SJSA1 (cell line): ENCODE measurements at places on chromosomes 7 and 10. TPM values are rescaled to one million over a fixed set of nuclear protein-coding genes. Genes with fewer than 3 reads are reported as not detected.

Gene ZNF789
- total RNA-seq, result 3.1 and 11.4 TPM in 2 replicates

Gene CTAGE15
- 0.13 and 0.22 TPM in 2 replicates for total RNA-seq

Gene RET
- total RNA-seq, result not detected in 2 replicates

- H3K27me3 ChIP-seq, result no peaks in the 10 kb centered on the region
- H3K4me3 ChIP-seq, result no peak overlapping the region
- no peak for DNase-seq
- H3K4me1 ChIP-seq, result peaks cover 50% of the 10 kb centered on the region
- no peak overlapping the region for H3K27ac ChIP-seq
Observed at GRCh38 chr10:72257051-72257892, 16.5 kb upstream of the DDIT4 start.

DNA sequence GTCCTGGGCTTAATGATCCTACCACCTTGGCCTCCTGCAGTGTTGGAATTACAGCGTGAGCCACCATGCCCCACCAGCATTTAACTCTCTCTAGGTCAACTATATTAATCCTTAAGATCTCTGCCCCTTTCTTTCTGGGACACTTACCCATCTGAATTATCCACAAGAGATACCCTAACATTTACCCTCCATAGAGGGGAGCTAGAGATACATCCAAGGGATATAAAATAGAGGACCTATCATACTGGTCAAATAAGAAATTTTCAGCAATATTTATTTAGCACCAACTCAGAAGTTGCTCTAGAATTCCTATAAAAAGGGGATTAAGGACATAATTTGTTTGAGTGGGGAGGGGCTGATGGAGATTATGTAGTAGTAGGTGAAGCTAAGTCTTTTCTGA lies 96.5 kb downstream of the OTUD1 start:
- no peaks in the 10 kb centered on the region for H3K27me3 ChIP-seq
- no peak overlapping the region for H3K4me3 ChIP-seq
- no peak for DNase-seq

DNA sequence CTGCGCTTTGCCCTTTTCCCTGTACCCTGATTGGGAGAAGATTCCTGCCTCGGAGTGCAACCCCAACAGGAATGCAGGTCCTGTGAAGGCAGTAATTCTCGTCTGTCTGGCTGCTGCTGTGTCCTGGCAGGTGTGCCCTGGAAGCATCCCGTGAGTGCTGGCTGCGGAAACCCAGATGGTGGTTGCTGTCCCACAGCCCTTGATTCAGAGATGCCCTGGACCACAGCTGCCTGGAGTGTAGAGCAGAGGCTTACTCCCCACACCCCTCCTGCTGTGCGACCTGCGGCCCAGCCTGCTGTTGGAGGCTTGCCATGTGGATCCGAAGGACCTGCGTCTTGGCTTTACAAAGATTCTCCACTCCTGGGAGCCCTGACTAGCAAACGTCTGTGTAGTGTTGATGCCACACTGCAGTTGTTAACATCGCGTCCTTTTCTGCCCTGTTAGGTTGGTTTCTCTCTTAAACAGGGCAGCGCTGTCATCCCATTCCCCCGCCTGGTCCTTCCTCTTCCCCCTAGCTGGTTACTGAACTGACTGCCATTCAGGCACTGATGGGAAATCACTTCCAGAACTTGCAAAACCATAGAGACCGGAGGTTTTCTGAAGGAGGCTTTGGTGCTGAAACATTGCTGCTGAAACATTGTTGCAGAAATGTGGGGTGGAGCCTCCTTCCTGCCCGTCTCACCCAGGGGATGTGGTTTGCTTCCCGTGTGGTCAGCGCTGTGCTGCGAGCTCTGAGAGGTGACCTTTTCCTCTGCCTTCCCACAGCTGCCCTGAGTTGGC lies 53.3 kb downstream of the DNAJB6 start:
- peaks cover 65% of the 10 kb centered on the region for H3K36me3 ChIP-seq
- H3K27ac ChIP-seq, result no peak overlapping the region
- H3K27me3 ChIP-seq, result no peaks in the 10 kb centered on the region
- H3K4me1 ChIP-seq, result peaks cover 26% of the 10 kb centered on the region

DNA sequence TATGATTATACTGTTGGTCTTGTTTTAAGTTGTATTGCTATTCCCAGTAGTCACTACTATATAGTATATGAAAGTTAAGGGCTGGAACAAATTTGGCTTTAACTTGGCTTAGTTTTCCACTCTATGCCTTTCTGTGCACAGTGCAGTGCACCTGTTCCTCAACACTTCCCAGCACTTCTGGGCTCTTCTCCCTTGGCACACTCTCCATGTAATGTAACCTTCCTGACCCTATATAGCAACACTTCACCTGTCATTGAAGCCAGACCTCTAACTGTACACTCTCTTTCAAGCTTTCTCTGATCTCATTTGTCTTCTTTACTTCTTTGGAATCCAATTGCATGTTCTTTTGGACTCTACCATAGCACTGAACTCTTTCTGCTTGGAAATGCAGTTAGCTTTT lies 83.9 kb upstream of the SMIM30 start:
- H3K36me3 ChIP-seq, result no peaks in the 10 kb centered on the region
- H3K27me3 ChIP-seq, result no peaks in the 10 kb centered on the region
- no peak overlapping the region for H3K27ac ChIP-seq
- H3K4me3 ChIP-seq, result no peak overlapping the region

DNA sequence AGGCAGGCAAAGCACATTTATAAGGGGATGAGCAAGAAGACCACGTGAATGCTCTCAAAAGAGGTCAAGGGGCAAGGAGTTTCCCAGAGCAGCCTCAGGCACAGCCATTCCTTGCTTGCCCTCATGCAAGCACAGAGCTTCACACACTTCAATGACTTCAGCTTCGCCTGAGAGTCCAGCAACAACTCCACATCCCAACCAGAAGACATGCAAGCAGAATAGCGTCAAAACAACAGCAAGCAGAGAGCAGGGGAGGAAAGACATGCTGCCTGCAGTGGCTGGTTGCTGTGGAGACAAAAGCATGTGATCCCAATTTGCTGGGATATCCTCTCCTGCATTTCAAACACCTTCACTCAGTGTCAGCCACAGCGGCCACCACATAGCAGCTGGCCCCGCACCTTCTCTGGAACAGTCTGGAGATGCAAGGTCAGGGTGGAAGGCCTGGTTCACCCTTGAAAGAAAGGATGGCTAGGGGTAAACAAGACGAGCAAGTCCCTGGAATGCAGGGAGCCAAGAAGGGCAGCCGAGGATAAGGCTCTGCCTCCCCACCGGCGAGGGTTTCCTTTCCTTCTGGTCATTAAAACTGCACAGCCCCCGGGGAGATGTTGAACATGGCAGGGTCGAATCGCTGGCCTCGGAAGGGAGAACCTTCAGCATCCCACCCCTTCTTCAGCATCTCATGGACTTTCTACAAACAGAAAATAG lies 60.2 kb upstream of the CAMK2B start:
- no peak overlapping the region for H3K4me3 ChIP-seq
- H3K36me3 ChIP-seq, result peaks cover 58% of the 10 kb centered on the region
- H3K4me1 ChIP-seq, result peaks cover 54% of the 10 kb centered on the region
- H3K27me3 ChIP-seq, result no peaks in the 10 kb centered on the region
- no peak overlapping the region for H3K27ac ChIP-seq
- no peak for DNase-seq

DNA sequence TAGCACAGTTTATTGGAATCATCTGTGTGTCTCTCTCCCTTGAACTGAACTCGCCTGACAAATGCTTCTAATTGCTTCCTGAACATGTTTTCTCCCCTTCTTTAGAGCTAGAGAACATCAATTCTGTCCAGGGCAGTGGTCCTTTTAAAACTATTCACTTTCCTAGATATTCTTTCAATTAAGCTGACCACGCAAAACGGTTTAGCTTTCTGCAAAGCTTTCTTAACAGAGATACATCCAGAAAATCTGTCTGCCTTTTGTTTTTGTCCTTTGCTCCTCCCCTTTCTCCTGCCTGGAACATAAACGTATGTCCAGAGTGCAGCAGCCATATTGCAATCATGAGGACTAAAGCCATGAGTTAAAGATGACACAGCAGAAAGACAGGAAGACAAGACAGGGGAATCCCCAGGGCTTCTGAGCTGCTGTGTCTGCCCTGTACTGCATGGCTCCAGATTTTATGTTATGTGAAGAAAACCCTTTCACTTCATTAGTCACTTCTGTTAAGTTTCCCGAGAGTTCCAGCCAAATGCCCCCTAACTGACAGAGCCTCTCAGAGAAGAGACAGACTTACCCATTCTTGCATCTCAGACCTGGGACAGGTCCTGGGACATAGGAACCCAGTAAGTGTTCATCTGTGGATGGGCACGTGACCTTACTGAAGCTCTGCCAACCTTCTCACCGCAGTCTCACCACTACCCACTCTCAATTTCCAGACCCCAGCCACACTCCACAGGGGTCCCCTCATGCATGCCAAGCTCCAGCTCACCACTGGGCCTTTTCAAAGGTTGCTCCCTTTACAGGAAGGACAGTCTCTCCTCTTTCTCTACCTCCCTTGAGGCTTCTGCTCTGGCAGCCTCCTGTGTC lies 35.0 kb upstream of the CPXM2 start:
- no peaks in the 10 kb centered on the region for H3K4me1 ChIP-seq
- no peak overlapping the region for H3K27ac ChIP-seq
- no peak for DNase-seq
- no peak overlapping the region for H3K4me3 ChIP-seq
- no peaks in the 10 kb centered on the region for H3K36me3 ChIP-seq
- no peaks in the 10 kb centered on the region for H3K27me3 ChIP-seq

- H3K4me1 ChIP-seq, result peaks cover 22% of the 10 kb centered on the region
- H3K27ac ChIP-seq, result peak overlapping the region; percentile 79
- H3K36me3 ChIP-seq, result peaks cover 16% of the 10 kb centered on the region
Observed at GRCh38 chr7:140542228-140542603, 62.9 kb upstream of the MKRN1 start.

DNA sequence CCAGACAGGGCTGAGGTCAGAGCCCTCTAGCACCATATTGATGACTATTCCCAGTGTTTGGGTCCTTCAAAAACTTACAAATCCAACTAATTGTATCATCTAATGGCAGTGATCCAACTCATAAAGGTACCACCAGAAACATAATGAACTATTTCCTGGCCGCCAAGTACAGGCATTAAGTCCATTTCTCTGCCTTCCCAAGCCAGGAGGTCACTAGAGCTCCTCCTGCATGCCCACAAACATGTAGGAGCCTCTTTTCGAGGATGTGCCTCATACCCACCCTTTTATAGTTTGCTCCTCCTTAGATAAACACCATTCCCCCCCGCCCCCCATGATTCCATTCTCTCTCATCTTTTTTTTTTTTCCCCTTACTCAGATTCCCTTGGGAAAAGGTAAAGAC lies 91.3 kb downstream of the CHN2 start:
- H3K4me1 ChIP-seq, result peaks cover 23% of the 10 kb centered on the region
- peaks cover 9% of the 10 kb centered on the region for H3K27me3 ChIP-seq
- DNase-seq, result no peak
